ENCODE measurements at places on chromosomes 4 and X.

- DNase-seq = no peak
These were observed 205.7 kb downstream of the CAMK2D start for GRCh38 chr4:113555868-113556267.

GRCh38 chr4:98603683-98604521 lies 54.5 kb downstream of the TSPAN5 start:
- peak; percentile 79 for DNase-seq

DNA sequence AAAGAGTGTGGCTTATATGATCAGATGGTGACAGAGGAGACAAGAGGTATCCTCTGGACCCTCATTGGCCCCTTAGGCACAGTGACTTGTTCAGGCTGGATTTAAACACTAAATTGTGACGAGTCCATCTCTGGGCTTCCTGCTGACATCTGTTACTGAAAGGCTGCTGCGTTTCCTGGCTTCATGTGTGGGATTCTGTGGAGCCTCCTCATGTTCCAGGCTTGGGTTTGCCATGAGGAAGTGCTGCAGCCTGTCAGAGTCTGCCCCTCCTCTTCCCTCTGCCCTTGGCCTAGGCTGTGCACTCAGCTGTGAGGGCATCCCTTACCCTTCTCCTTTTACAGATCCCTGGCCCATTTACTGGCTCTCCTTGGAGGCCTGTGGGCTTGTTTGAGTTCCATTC lies 159.1 kb upstream of the TTC29 start:
- no peak for DNase-seq

- no peak for DNase-seq
These were observed 1147.1 kb downstream of the STIM2 start for GRCh38 chr4:28007693-28008092.

GRCh38 chr4:42410446-42410845 lies 13.2 kb downstream of the SHISA3 start:
- no peak for DNase-seq

GRCh38 chr4:167906851-167907250 lies 185.5 kb upstream of the ANXA10 start:
- DNase-seq = peak; percentile 7

DNA sequence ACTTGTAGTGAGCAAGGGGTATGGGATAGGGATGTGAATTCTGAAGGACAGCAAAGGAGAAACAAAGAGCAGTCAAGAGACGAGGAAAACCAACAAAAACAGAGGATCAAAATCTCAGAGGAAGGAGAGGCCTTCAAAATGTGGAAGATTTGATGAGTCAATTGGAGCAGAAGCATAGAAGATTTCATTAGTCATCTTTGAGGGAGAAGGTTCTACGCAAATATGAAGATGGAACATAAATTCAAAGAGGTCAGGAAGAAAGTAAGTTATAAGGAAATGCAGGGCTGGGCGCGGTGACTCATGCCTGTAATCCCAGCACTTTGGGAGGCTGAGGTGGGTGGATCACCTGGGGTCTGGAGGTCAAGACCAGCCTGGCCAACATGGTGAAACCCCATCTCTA lies 35.4 kb downstream of the MID2 start:
- DNase-seq = no peak

- no peak for DNase-seq
These were observed 116.1 kb downstream of the GASK1B start for GRCh38 chr4:158056689-158057245.

DNA sequence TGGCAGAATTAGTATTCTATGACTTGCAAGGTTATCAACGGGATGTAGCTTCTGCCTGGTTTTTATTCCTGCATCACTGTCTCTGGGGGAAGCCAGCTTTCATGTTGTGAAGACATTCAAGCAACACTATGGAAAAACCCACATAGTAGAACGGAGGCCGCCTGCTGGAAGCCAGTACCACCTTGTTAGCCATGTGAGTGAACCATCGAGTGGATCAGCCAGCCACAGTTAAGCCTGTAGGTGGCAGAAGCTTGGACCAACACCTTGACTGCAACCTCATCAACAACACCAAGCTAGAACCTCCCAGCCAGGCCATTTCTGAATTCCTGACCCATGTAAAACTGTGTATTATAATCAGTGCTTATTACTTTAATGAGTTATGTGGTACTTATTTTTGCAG lies 538.2 kb downstream of the KCNIP4 start:
- DNase-seq = no peak

DNA sequence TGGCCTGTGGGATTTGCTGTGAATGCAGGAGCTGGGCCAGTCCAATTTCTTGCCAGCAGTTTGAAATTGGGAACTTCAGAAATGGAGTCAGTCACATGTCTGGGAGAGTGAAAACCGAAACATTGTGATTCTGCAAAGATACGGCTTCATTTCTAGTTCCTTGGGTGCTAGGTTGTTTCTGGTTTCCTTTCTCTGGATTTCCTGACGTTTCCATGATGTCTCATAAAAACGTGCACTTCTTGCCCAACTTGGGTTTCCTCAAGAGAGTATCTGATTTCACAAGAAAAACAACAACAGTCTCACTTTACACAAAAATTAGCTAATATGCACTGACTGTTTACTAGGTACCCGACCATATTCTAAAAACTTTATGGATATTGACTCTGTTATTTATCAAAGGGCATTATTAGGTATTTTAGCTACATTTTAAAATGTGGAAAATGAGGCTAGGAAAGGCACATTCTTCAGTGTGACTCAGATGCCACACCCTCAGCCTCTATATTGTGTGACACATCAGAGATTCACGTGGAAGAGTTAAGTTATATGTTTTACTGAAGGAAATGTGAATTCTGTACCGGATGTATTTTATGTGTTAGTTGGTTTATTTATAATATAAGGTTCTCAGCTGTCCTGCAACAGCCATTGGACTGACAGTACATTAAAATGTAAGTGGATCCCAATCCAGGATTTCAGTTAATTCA lies 225.0 kb upstream of the PUDP start:
- peak; percentile 4 for DNase-seq

GRCh38 chr4:82903737-82904136 lies 3.2 kb downstream of the THAP9 start:
- DNase-seq = no peak

DNA sequence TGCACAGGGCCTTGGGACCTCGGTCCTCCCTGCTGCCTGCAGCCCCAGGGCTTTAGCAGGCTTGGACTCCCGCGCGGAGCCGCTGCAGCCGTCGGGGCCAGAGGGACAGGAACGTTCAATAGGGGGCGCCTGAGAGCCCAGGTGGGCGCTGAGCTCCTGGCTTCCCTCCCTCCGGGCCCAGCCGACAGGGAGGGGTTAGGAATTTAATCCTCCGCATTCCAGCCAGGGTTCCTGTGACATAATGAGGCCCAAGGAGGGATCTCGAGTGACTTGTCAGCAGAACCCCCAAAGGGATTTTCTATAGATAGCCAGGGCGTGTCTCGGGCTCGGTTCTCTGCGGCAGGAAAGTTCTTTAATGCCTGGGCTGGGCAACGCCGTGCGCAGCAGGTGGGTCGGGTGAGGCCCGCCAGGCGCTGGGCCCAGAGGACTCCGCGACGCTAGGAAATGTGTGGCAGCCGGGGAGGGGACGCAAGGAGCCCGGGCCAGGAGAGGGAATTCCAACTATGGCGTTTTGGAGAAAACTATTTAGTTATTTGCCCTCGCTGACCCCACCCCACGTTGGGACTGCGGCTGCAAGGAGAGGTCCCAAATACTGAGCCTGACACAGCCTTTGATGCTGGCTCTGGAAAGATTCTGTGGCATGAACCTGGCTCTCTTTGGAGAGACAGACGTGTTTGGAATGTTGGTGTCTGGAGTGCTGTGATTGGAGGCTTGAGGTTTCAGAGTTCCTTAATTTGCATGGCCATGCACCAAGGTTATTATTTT lies 285.2 kb upstream of the GATB start:
- peak; percentile 15 for DNase-seq

- peak; percentile 6 for DNase-seq
These were observed 116.9 kb upstream of the GABRA2 start for GRCh38 chr4:46506876-46507275.

- DNase-seq = no peak
These were observed 18.3 kb upstream of the CXCR3 start for GRCh38 chrX:71636438-71637252.

DNA sequence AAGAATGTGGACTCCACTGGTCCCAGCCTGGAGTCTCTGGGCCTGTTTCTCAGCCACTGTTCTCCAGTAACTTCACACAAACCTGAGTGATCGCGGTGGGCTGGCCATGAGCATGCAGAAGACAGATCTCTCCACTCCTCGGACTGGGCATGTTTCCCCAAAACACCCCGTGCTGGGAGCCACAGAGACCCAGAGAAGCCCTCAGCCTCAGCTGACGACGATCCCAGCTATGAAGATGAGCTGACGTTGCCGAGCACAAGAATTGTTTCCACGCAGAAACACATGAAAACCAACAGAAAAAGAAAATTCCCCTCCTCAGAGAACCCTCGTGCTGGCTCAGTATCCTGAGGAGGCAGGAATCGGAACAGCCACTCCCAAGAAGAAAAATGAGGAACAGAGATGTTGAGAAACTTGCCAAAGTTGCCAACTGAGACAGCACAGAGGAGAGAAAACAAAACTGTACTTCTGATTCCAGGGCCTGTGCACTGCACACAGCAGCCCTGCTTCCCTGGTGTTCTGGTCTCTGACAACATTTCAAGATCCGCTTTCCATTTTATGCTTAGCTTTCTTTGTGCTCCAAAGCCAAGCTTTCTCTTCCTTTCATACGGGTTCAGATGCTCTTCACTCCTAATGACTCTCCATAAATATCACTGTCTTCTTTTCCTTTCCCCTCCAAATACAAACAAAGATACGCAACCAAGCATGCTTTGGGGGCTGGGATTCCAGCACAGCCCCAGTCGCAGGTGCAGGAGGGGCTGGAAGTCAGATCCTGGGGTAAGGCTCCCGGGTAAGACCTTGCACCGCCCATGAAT lies 81.4 kb downstream of the IRF2 start:
- no peak for DNase-seq

- peak; percentile 32 for DNase-seq
These were observed 743.7 kb downstream of the C4orf33 start for GRCh38 chr4:129839687-129840086.

DNA sequence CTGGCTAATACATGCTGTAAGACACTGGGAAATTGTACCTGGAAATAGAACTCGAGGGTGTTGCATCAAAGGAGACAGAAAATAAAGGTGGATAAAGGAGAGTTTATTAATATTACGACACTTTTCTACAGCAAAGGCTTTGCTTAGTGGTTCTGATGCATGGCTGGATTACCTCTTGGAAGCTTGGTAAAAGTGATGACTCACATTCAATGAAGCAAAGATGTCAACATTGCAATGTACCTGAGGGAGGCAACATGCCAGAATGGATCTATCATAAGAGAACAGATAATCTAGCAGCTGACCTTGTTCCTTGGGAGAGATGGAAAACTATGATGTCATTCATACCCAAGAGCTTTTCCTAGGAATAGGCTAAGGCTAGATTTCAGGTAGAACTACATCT lies 735.1 kb upstream of the DIAPH2 start:
- no peak for DNase-seq

- DNase-seq = no peak
These were observed 673 bp downstream of the CNGA2 start for GRCh38 chrX:151735219-151735618.

DNA sequence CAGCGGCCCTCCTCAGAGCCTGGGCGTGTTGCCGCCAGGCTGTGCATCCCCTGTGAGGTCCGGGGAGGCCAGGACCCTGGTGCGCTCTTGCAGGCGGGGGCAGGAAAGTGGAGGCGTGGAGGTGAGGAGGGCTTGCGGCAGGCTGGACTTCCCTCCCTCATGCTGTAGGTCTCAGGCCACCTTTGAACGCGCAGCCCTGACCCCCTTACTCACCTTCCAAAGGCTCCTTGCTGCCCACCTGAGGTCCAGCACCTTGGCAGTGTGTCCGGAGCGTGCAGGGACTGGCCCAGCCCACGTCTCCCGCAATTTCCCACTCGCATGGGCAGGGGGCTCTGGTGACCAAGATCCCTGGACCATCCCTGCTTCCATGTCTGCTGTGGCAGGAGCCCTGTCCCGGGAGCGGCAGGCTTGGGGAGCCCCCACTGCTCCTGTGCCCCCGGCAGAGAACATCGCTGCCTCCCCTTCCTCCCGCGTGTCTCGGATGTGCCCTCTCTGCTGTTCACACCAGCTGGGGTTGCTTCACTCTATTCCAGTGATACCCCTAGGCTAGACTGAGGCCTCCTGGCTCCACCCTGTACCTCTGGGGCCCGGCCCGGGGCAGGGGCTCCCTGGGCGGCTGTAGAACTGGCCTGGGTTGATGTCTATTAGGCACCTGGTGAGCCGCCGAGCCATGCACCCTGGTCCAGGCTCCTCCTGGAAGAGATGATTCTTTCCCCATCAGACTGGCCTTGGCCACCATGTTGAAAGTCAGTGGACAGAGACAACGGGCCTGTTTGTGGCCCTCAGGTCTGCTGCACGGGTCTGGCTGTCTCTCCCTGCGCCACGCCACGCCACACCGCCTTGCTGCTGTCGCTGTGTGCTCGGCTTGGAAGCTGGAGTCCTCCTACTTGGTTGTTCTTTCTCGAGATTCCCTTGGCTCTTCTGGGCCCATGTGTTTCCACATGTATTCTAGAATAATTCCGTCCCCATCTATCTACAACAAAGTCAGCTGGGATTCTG lies 95.4 kb upstream of the ADRA2C start:
- no peak for DNase-seq

GRCh38 chr4:123215536-123215935 lies 181.1 kb upstream of the SPRY1 start:
- no peak for DNase-seq

All from fibroblast of upper back skin (primary cell).